Muscle of leg (tissue), 16 donors: ENCODE measurements at places on chromosomes 5 and 9. TPM values are rescaled to one million over a fixed set of nuclear protein-coding genes. Genes with fewer than 3 reads are reported as not detected.
A peak's percentile ranks its signal among the peaks of the same experiment; 100 is the strongest.

DNA sequence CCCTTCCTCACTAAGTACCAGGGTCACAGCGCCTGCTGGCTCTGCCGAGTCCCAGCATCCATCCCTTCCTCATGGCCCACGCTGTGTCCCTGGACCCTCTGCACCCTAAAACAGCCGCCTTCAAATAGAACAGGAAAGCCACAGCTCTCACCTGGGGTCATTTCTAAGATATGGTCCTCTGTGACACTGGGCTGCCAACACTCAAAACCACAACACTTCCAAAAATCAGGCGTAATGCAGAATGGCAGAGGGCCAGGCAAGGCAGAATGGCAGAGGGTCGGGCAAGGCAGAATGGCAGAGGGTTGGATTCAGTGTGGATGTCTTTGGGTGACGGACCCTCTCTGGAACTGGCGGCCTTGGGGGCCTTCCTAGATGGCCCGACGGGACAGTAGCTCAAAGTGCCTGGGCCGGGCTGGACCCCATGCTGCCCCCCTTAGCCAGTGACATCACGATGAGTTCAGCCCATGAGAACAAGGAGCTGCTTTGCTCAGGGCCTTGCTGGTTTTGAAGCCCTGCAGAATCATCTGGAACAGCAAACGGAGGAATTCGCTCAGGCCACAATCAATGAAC, 35.3 kb downstream of the ZDHHC11B start:
- H3K4me3 ChIP-seq, result no peak overlapping the region
- no peak overlapping the region for H3K27ac ChIP-seq
- no peaks in the 10 kb centered on the region for H3K27me3 ChIP-seq
- H3K4me1 ChIP-seq, result no peaks in the 10 kb centered on the region
- no peak for DNase-seq

GRCh38 chr5:107217721-107218130, 453.0 kb downstream of the EFNA5 start:
- no peaks in the 10 kb centered on the region for H3K36me3 ChIP-seq
- no peak overlapping the region for H3K27ac ChIP-seq
- no peak overlapping the region for H3K4me3 ChIP-seq

- no peaks in the 10 kb centered on the region for H3K27me3 ChIP-seq
- H3K27ac ChIP-seq, result no peak overlapping the region
- H3K36me3 ChIP-seq, result no peaks in the 10 kb centered on the region
- no peaks in the 10 kb centered on the region for H3K4me1 ChIP-seq
- no peak overlapping the region for H3K4me3 ChIP-seq
Measured at GRCh38 chr9:14870090-14870489, 40.1 kb downstream of the FREM1 start.

The FBXW2 gene
- polyA plus RNA-seq, result 31.8 TPM

DNA sequence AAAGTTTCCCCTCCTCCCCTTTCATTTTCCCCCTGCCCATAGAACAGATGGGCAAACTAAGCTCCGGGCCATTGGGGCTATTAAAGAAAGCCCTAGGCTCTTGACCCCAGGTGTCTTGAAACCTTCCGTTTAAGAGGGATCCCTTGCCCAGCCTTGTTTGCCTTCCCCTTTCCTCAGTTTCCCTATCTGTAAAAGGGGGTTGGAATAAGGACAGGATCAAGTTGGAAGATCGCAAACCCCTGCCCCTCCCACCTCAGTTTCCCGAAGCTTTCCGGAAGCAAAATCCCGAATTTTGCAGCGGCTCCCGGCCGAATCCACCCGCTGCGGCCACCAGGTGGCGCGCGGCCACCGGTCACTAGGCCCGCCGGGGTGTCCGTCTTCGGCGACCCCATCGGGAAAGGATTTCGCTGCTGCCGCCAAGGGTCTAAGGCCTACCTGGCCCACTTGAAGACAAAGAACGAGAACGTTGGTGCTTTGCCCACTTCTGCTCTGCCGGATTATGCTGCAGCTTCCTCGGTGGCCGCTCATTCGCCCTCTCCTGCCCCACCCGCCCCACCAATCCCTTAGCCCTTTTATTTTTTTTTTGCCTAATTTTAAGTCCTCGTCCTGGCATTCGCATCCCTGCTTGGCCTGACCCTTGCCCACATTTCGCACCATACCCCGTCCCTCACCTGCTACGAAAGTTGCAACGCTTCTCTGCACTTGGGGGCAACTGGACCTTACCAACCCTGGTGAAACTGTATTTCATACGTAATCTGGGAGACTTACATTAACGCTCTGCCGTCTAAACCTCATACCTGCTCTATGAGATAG, 962 bp upstream of the NR6A1 start:
- peak overlapping the region; percentile 57 for H3K4me3 ChIP-seq
- H3K36me3 ChIP-seq, result no peaks in the 10 kb centered on the region
- H3K4me1 ChIP-seq, result peaks cover 34% of the 10 kb centered on the region

- no peak for DNase-seq
- no peak overlapping the region for H3K4me3 ChIP-seq
- no peak overlapping the region for H3K27ac ChIP-seq
- H3K36me3 ChIP-seq, result no peaks in the 10 kb centered on the region
- H3K4me1 ChIP-seq, result peaks cover 5% of the 10 kb centered on the region
Measured at GRCh38 chr9:68980341-68980914, 33.5 kb downstream of the PRKACG start.

DNA sequence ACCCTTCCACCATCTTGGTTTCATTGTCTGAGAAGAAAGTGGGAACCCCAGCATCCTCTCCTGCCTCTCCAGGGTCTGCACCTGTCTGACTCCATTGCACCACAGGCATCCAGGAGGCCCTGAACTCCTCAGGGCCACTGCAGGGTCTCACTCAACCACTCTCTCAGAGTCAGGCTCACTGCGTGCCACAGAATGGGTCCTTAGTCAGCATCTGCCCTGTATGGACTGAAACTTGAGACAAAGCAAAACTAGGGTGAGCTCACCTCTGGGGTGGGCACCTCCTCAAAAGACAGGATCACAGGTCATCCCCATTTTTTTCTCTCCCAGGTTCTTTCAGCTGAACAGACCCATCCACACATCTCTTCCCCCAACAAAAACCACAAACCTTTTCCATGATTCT, 59.2 kb upstream of the CPEB4 start:
- no peaks in the 10 kb centered on the region for H3K36me3 ChIP-seq
- peaks cover under 1% of the 10 kb centered on the region for H3K4me1 ChIP-seq
- H3K4me3 ChIP-seq, result no peak overlapping the region
- no peak for DNase-seq
- no peak overlapping the region for H3K27ac ChIP-seq
- peaks cover 2% of the 10 kb centered on the region for H3K27me3 ChIP-seq

DNA sequence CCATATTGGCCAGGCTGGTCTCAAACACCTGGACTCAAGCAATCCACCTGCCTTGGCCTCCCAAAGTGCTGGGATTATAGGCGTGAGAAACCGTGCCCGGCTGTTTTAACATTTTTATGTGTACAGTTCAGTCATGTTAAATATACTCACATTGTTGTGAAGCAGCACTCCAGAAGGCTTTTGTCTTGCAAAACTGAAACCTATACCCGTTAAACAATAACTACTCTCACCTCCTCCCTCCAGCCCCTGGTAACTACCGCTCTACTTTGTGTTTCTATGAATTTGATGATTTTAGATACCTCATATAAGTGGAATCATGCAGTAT, 23.1 kb upstream of the SHB start:
- no peaks in the 10 kb centered on the region for H3K27me3 ChIP-seq
- no peak overlapping the region for H3K27ac ChIP-seq
- no peak overlapping the region for H3K4me3 ChIP-seq
- H3K36me3 ChIP-seq, result no peaks in the 10 kb centered on the region
- H3K4me1 ChIP-seq, result peaks cover 3% of the 10 kb centered on the region

DNA sequence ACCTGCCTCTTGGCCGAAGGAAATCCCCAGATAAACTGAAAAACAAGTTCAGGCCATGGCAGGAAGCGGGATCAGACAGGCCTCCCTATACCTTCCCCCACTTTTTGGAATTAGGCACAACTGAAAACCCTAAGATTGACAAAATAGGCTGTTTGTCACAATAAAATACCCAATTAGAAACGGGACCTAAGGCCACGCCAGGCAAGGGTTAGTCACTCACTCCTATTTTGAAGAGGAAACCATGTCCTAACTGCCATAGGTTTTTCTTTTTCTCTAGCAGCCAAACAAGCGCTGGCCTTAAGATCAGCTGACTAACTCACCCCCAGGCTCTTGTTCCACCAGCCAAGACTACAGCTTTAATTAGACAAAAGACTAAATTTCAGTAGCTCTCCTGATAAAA, 11.9 kb downstream of the FBP2 start:
- H3K4me1 ChIP-seq, result peaks cover 3% of the 10 kb centered on the region
- H3K27ac ChIP-seq, result no peak overlapping the region
- no peaks in the 10 kb centered on the region for H3K36me3 ChIP-seq
- H3K4me3 ChIP-seq, result no peak overlapping the region

- no peak for DNase-seq
- peaks cover 5% of the 10 kb centered on the region for H3K4me1 ChIP-seq
- H3K36me3 ChIP-seq, result no peaks in the 10 kb centered on the region
Measured at GRCh38 chr9:108374626-108375025, 481.2 kb downstream of the ACTL7B start.

The NIM1K gene
- 1.2 TPM for polyA plus RNA-seq

The CDKN2B gene
- 0.77 TPM for polyA plus RNA-seq

- H3K36me3 ChIP-seq, result no peaks in the 10 kb centered on the region
- peaks cover 39% of the 10 kb centered on the region for H3K4me1 ChIP-seq
- H3K27ac ChIP-seq, result peak overlapping the region; percentile 99
- peak; percentile 100 for DNase-seq
Measured at GRCh38 chr9:107637421-107638420, 148.2 kb upstream of the KLF4 start.

- no peak overlapping the region for H3K27ac ChIP-seq
- H3K36me3 ChIP-seq, result no peaks in the 10 kb centered on the region
- H3K27me3 ChIP-seq, result no peaks in the 10 kb centered on the region
- peaks cover 2% of the 10 kb centered on the region for H3K4me1 ChIP-seq
Measured at GRCh38 chr5:102341681-102342288, 45.7 kb upstream of the SLCO4C1 start.

- no peaks in the 10 kb centered on the region for H3K36me3 ChIP-seq
- H3K27ac ChIP-seq, result no peak overlapping the region
- H3K4me3 ChIP-seq, result no peak overlapping the region
- H3K4me1 ChIP-seq, result peaks cover 36% of the 10 kb centered on the region
Measured at GRCh38 chr9:123457583-123457982, 101.6 kb downstream of the CRB2 start.

The DAB2IP gene
- 46.5 TPM for polyA plus RNA-seq

GRCh38 chr5:148401604-148402003, 17.8 kb downstream of the FBXO38 start:
- peaks cover 27% of the 10 kb centered on the region for H3K36me3 ChIP-seq
- peak; percentile 30 for DNase-seq
- no peak overlapping the region for H3K27ac ChIP-seq
- no peak overlapping the region for H3K4me3 ChIP-seq
- no peaks in the 10 kb centered on the region for H3K27me3 ChIP-seq

The ZNF169 gene
- polyA plus RNA-seq, result 4.2 TPM

The LHX6 gene
- polyA plus RNA-seq, result 5.8 TPM

- H3K4me3 ChIP-seq, result no peak overlapping the region
- no peaks in the 10 kb centered on the region for H3K27me3 ChIP-seq
- H3K27ac ChIP-seq, result no peak overlapping the region
- no peaks in the 10 kb centered on the region for H3K36me3 ChIP-seq
- H3K4me1 ChIP-seq, result peaks cover 5% of the 10 kb centered on the region
Measured at GRCh38 chr5:113804943-113805342, 291.4 kb downstream of the YTHDC2 start.

The NEUROG1 gene
- not detected for polyA plus RNA-seq

DNA sequence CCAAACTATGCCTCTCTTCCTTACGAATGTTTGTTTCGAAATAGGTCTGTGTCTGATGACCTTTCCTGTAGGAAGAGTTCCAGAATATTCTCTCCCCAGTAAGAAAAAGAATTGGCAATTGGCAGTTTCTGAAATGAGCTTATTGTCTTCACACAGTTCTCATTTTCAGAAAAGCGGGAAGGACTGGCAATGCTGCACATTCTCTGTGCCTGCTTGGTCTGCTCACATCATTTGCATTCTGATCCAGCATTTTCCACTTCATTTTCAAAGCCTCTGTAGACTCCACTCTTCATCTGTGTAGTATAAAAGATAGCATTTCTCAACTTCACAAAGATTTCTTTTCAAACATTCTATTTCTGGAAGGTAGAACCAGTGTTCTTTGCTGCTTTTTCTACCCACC, 120.6 kb upstream of the CCDC112 start:
- no peaks in the 10 kb centered on the region for H3K36me3 ChIP-seq
- no peak for DNase-seq
- no peak overlapping the region for H3K27ac ChIP-seq

The HEXB gene
- 28.9 TPM for polyA plus RNA-seq

- DNase-seq, result peak; percentile 23
- no peaks in the 10 kb centered on the region for H3K27me3 ChIP-seq
- H3K4me3 ChIP-seq, result no peak overlapping the region
Measured at GRCh38 chr9:99948896-99949295, 42.4 kb downstream of the STX17 start.

The IL17B gene
- polyA plus RNA-seq, result 377 TPM

- no peak overlapping the region for H3K4me3 ChIP-seq
- DNase-seq, result no peak
- no peak overlapping the region for H3K27ac ChIP-seq
Measured at GRCh38 chr9:16817002-16817401, 53.5 kb downstream of the BNC2 start.

GRCh38 chr5:52881468-52881867, 93.8 kb downstream of the ITGA1 start:
- DNase-seq, result no peak
- H3K27ac ChIP-seq, result no peak overlapping the region
- H3K4me1 ChIP-seq, result no peaks in the 10 kb centered on the region
- no peaks in the 10 kb centered on the region for H3K27me3 ChIP-seq

The ZNF618 gene
- 12.7 TPM for polyA plus RNA-seq

DNA sequence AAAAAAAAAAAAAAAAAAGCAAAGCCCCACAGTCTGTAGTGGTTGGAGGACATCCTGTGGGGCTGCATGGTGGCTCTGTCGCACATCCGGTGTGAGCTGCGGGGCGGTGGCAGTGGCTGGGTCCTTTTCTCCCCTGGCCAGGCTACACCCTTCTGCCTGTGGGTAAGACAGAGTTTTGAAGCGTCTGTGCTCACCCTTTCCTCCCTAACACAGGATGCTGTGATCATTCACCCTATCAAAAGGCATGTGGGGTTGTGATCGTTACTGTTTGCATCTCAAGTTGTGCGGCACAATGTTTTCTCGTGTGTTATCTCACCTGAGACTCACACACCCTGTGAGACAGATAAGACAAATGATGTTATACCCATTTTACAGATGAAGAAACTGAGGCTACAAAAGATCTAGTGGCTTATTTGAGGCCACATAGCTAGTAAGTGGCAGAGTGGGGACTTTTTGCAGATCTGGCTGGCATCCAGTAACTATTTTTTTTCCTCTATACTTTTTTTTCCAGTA, 17.5 kb downstream of the IRF1 start:
- H3K27ac ChIP-seq, result no peak overlapping the region
- H3K27me3 ChIP-seq, result no peaks in the 10 kb centered on the region
- no peak overlapping the region for H3K4me3 ChIP-seq
- no peak for DNase-seq
- peaks cover 8% of the 10 kb centered on the region for H3K36me3 ChIP-seq

The ZDHHC12 gene
- 6.3 TPM for polyA plus RNA-seq

The DAB2 gene
- polyA plus RNA-seq, result 119 TPM
